ENCODE measurements at places on chromosomes 4 and X. TPM values are rescaled to one million over a fixed set of nuclear protein-coding genes. Genes with fewer than 3 reads are reported as not detected.

DNA sequence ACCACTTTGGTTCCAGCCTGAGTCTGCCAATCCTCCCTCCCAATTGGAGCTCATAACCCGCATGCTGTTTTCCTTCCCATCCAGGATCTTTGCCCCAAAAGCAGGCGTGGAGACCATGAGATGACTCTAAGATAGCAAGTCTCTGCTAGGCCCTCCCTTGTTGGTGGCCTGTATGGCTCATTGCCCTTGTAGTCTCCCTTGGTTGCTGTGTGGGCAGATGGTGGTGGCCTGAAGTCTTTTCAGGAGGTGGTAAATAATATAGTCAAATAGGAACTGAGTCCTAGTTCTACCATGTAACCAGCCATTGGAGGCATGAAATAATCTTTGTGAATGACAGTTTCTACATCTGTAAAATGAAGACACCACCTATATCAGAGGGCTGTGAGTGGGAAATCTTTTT, 1.2 kb downstream of the ATP6AP1 start:
- peaks cover 4% of the 10 kb centered on the region for H3K36me3 ChIP-seq
- peak; percentile 31 for DNase-seq
- H3K4me3 ChIP-seq: peak overlapping the region; percentile 75
- H3K27me3 ChIP-seq: no peaks in the 10 kb centered on the region
- H3K4me1 ChIP-seq: peaks cover 19% of the 10 kb centered on the region

- H3K4me3 ChIP-seq: no peak overlapping the region
- peaks cover 21% of the 10 kb centered on the region for H3K4me1 ChIP-seq
- no peaks in the 10 kb centered on the region for H3K36me3 ChIP-seq
- peaks cover 29% of the 10 kb centered on the region for H3K27me3 ChIP-seq
- no peak overlapping the region for H3K27ac ChIP-seq
Observed at GRCh38 chrX:72126048-72126415, 5.7 kb downstream of the RTL5 start.

DNA sequence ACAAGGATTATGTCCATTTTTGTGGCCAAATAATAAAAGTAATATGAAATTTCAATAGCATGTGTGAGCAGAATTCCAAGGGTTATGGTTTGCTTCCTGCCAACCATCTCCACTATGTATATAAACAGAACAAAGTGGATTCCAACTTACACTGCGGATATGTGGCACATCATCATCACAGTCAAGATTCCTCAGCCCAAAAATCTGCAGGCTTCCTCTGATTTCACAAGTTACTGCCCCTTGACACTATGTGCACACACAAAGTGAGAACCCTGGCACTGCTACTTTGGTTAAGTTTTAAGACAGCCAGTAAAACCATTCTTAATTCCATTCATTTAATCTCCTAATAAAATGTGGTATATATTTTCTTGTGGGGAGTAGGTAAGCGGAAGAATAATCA, 76.4 kb downstream of the LEF1 start:
- no peaks in the 10 kb centered on the region for H3K27me3 ChIP-seq
- H3K4me3 ChIP-seq: peak overlapping the region; percentile 47

DNA sequence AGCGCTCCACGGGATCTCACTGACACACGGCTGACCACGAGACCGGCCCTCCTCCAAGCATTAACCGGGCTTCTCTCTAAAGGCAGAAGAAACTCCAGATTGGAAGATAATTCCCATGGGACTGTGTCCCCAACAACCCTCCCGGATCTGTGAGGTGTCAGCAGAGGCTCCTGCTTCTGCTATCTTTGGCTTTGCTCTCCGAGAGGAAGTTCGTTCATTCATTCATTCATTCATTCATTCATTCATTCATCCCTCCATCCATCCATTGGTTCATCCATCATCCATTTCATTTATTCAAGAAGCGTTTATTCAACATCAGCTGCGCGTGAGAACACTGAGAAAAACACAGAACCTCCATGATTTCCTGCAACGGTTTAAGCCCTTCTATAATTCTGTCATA, 11.5 kb downstream of the ADRA2C start:
- H3K27me3 ChIP-seq: no peaks in the 10 kb centered on the region
- no peak for DNase-seq
- no peak overlapping the region for H3K27ac ChIP-seq
- H3K4me1 ChIP-seq: no peaks in the 10 kb centered on the region
- H3K36me3 ChIP-seq: no peaks in the 10 kb centered on the region

CAPN6 gene
- total RNA-seq: not detected

NKX3-2 gene
- not detected for total RNA-seq

All from activated CD8-positive, alpha-beta T cell treated with anti-CD3 and anti-CD28 coated beads for 36 hours (primary cell).